Activated naive CD8-positive, alpha-beta T cell treated with anti-CD3 and anti-CD28 coated beads, Interleukin-2, amount 10 ng/mL, durations not matched to agents 7 days and 5 days (primary cell): ENCODE measurements at places on chromosomes 2 and 18. TPM values are rescaled to one million over a fixed set of nuclear protein-coding genes. Genes with fewer than 3 reads are reported as not detected.

DNA sequence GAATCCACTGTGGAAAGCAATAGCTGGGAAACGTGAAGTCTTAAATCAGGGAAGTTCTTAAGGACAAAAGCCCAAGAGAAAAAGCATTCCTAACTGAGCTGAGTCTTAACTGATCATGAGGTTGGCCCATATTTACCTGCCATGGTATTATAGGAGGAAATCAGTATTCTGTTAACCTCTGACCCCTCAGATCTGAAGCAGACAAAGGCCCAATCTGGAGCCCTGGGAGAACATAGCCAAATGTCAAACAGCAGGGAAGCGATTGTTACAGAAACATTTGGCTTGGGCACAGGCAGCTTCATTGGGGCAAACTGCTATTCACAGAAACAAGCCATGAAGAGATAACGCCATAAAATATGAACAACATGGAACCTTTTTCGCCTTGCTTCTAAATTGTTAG, 18.8 kb downstream of the EPHA4 start:
- no peak for DNase-seq

DNA sequence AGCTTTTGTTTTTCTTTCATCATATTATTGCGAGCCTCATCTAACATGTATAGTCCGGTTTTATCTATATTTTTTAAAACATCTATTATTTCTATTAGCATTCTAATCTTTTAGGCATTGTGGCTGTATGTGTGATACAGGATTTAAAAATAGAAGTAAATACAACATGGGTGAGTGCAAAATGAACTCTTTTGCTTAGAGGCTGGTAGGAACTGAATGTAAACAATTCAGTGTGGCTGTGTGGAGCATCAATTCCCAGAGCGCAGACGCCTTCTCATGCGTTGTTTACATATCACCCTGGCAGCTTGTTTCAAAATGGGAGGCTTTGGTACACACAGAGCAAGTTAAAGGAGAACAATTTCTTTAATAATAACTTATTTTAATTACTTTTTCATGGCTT, 836 bp downstream of the DTNA start:
- DNase-seq: no peak

- no peak for DNase-seq
Observed at GRCh38 chr18:13710414-13710831, 15.9 kb downstream of the FAM210A start.

GRCh38 chr2:147521936-147522335, 322.9 kb upstream of the ACVR2A start:
- no peak for DNase-seq

DNA sequence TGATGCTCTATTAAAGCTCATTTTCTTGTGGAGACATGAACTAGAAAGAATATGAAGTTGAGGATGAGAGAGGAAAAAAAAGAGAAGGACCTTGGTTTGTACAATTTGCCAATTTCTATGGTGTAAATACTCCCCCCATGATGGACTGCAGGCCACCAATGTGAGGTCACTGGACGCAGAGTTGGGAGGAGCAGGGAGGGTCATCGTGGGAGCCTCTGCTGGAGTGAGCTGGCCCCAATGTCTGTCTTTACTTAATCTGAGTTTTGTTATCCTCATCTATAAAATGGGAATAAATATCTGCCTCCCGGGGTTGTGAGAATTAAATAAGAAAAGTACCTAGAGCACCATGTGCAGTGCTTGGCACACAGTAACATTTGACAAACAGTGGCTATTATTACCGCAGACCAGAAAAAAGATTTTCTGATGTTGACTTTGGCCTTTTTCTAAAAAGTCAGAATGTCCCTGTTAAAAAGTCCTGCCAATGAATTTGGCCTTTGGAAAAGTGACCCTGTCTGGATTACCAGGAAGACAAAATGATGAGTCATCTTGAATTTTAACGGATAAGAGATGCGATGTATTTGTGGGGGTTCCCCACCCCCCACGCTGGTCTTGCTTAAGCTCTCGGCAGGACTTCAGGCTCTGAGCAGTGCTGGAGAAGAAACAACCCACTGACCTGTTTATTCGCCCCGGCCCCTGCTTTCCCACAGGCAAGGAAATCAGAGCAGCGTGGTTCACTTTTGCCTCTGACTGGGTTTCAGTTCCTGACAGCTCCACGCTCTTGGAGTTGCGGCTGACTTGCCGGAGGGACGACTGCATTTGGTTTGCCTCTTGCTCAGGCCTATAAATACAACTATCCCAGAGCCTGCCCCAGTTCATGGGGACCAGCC, 50.3 kb upstream of the FOSL2 start:
- DNase-seq: no peak

GRCh38 chr2:97806738-97807618, 93.6 kb downstream of the ZAP70 start:
- DNase-seq: peak; percentile 81

GRCh38 chr2:133063775-133064174, 393.8 kb upstream of the LYPD1 start:
- DNase-seq: no peak

DNA sequence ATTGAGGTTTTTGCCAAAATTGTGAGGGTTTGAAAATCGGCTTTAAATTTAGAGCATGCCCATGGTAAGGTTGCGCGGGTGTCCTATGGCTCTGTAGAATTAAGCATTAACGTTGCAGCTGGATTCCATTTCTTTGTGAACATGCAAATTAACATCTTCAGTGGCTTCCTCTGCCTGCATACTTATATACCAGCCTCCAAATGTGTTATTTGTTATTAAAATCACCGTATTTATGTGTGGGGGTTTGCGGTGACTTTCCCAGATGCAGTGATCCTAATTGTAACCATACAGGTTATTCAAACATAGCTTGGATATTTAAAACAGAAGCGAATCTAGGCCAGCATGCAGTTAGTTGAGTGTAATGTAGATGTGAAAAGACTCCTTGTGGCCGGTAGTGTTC, 80.2 kb downstream of the TGOLN2 start:
- DNase-seq: no peak

DNA sequence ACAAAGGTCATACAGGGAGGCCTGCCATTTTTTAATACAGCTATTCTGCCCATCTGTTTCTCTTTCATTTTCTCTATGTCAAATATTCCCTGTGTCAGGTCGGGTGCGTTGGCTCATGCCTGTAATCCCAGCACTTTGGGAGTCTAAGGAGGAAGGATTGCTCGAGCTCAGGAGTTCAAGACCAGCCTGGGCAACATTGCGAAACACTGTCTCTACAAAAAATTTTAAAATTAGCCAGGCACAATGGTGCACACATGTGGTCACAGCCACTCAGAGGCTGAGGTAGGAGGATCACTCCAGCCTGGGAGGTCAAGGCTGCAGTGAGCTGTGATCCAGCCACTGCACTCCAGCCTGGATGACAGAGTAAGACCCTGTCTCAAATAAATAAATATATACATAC, 34.7 kb downstream of the TMEM37 start:
- no peak for DNase-seq

DNA sequence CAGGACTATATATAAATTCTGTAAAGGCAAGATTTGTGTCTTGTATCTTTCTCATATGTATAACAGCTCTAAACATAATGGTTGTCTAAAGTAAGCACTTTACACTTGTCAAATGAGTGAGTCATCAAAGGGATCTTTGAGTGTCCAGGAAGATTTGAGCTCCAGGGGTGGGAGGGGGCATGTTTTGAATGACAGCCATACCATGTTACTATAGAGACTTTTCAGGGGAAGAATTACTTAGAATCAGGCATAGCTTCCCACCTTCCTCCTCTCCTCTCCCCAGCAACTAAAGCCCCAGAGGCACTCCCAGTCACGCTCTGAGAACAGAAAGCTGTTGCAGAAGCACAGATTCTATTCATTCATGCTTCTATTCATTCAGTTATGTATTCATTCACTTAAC, 65.8 kb upstream of the ALK start:
- no peak for DNase-seq

DNA sequence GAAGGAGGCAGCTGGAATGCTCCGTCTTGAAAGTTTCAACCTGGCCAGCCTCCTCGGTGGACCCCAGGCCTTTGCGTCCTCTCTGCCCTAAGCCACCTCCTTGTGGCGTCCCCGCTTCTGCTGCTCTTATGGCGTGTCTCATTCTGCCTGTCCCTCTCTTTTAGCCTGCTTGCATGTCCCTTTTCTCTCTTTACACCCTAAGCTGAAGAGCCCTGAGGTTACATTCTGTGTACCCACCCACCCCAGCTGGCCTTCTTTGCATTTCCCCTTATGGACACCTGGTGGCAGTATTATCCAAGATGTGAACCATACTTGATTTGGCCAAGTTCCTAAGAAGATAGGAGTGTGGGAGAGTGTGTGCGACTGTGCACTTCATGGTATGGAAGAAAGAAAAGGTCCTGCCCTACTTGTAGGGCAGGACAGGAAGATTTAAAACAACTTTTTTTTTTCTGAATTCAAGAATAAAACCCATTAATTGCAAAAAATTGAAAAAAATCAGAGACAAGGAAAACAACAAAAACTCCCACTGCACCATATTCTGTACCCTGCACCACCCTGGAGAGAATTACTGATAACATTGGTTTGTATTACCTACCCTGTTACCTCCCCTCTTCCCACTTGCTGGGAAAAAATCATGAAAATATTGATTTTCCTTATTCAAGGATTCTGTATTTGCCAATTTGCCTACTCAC, 77.4 kb downstream of the DYSF start:
- no peak for DNase-seq

GRCh38 chr2:134670955-134671354, 47.8 kb downstream of the TMEM163 start:
- peak; percentile 38 for DNase-seq

DNA sequence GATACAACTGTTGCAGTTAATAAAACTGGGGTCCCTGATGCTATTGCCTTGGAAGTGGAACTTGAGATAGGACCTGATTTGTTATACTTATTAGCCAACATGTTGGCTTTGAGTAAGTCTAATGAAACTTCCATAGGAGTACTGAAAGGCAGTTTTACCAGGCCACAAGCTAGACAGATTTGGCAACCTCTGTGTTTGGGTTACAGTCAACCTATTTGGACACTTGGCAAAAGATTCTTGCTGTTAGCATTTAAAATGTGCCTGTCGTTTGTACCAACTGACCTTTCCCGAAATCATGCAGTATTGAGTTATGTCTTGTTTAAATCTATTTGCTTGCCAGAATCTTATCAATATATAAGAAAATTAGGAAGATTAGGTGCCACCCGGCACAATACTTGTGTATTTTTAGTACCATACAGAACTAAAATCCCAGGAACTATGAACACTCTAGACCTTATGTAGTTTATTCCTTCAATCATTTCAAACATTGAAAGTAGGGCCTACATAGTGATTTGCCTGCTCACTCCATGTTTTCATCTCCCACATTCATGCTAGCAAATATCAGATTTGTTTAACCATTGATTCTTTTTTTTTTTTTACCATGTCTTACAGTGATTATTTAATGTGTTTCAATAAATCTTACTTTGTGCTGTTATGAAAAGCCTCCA, 35.5 kb upstream of the UPP2 start:
- no peak for DNase-seq

DNA sequence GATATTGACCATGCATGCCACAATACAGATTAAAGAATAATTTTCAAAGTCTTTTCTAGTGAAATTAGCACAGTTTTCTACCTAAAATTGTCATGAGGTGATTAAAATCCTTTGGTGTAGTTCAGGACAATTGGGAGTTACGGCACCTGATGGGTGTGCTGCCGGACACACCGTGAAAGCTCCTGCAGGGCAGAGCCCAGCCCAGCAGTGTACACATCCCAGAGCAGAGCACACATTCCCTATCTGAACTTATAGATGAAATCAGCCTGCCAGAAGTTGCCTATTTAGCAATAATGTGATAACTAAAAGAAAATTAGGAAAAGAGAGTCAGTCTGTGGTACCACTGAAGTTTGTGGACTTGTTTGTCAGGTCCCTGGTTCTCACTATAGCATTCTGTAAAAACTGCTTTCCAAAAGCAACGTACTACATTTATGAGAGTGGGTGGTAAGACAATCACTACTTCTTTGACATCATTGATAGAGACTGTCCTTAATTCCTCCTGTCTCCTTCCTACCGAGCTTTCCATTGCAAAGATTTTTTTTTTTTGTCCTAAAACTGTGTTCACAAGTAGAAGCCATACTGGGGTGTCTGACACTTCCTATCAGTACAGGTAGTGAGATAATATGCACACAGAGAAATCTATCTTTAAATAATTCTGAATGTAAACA, 3.4 kb downstream of the CYTIP start:
- DNase-seq: no peak

DNA sequence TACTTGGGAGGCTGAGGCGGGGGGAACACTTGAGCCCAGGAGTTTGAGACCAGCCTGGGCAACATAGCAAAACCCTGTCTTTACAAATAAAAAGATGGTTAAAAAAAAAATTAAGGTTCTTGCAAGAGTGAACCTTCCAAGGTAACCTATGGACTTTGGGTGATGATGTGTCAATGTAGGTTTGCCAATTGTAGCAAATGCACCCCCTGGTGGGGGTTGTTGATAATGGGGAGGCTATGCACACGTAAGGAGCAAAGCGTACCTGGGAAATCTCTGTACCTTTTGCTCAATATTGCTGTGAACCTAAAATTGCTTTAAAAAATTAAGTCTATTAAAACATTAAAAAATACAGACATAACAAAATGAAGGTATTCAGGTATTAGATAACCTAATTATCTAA, 70.4 kb downstream of the CWC22 start:
- DNase-seq: no peak

GRCh38 chr2:28488083-28488830, 7.6 kb upstream of the PLB1 start:
- DNase-seq: no peak

GRCh38 chr2:111930875-111931274, 32.5 kb downstream of the MERTK start:
- DNase-seq: no peak

DNA sequence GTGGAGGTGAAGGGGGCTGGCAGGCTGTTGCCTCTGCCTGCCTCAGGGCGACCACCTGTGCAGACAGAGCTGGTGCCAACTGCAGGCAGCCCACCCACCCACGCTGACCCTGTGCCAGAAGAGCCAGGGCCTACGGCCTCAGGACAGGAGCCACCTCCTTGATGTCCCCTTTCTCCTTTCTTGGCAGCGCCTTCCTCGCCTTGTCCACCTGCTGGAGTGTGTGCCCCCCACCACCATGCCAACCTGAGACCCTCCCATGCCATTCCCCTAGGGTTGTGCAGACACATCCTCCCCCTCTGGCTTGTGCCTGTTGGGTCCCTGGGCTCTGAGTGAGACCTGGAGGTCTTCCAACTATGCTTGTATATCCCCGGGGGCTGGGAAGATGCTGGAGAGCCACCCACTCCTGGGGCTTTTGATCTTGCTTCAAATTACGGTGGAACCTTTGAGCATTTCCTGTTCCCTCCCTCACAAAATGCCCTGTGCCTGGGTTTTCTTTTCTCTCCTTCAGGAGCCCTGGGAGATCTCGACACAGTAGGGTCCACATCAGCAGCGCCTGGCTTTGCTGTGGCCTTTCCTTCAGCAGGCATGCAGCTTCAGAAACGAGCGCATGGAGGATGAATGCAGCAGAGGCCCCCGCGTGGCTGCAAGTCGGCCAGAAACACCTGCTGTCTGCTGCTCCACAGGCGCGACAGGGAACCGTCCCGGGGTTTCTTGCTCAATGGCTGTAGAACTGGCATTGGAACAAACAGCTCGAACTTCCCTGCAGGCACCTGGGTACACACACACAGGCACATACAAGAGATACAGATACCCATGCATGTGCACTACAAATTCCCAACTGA, 65.9 kb upstream of the SH3RF3 start:
- DNase-seq: no peak

THSD7B gene
- not detected for total RNA-seq

SERPINB4 gene
- not detected for total RNA-seq

PCARE gene
- not detected for total RNA-seq

CROCC2 gene
- total RNA-seq: not detected

SPP2 gene
- total RNA-seq: not detected

SPATA3 gene
- total RNA-seq: not detected
